Activated CD8-positive, alpha-beta memory T cell treated with anti-CD3 and anti-CD28 coated beads for 24 hours (primary cell): ENCODE measurements at places on chromosomes 11 and 22.

DNA sequence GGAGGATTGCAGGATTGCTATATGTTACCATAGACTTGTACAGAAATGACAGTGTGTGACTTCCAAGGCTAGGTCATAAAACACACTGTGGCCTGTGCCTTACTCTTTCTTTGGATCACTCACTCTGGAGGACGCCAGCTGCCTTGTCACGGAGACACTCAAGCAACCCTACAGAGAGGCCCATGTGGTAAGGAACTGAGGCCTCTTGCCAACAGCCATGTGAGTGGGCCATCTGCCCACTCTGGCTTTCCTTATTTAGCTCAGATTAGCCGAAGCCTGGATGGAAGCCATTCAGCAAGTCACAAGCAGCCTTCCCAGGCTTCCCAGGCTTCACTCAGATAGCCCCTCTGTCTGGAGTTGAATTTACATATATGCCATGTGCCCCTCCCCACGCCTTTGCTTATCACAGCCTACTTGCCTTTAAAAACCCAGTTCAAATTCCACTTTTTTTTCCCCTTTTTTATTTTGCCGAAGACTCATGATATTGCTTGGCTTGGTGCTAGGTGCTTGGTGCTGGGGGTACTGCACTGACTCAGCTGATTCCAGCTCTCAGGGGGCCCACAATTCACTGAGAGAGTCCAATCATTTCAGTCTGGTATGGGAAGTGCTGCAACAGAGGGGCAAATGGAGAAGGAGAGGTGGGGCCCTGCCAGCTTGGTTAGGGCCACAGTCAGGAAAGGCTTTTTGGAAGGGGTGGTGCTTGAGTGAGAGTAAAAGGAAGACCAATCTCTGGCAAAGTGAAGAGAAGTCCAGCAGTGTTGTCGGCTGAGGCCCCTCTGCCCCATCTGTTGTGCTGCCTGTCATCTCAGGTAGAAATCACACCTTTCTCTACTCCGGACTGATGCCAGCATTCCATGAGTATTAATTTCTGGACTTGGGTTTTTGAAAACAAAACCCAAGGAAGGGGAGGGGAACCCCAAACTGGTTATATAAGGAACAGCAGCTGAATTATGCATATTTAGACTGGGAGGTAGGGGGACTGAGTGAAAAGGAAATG, 14.5 kb upstream of the P4HA3 start:
- DNase-seq: no peak

DNA sequence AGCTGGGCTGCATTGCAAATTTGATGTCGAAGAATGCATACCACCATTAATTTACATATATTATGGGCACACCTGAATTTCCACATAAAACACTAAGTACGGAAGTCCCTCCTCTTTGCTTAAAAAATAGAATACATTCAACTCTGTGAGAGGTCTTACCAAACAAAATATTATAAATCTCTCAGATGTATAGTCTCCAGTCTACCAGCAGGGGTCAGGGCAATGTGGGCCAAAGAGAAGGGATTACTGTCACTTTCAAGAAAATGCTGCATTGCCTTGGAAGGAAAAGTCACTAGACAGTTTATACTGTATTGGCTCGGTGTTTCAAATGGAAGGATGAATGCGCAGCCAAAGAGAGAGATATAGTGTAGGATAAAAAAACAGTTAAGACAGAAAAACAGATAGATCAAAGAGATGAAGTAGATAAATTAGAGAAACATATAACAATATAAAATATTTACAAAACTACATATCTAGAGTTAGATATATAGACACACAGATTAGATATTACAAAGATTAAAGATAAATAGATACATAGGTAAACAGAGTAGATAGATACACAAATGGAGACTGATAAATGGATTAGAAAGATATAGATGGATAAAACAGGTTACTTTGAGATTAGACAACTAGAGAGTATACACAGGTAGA, 20.9 kb downstream of the SERGEF start:
- no peak for DNase-seq

DNA sequence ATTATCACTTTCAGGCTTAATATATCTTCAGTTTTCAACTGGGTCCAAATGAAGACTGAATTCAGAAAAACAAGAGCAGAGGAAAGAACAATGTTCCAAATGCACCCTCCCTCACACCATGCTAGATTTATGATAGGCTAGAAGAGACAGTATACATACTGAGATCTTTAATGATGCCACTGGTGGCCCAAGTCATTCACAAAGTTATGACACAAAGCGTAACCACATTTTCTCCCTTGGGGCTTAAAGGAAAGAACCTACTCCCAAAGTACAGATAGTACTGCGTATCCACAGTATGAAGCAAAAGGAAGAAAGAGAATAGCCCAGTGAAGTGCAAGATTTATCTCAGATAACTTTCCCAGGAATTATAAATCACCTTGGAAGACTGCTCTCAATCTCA, 10.9 kb upstream of the SOX6 start:
- DNase-seq: no peak

GRCh38 chr11:58867556-58867955, 23.1 kb upstream of the GLYATL2 start:
- DNase-seq: no peak

- no peak for DNase-seq
Measured at GRCh38 chr22:24496661-24497060, 1.5 kb downstream of the UPB1 start.

DNA sequence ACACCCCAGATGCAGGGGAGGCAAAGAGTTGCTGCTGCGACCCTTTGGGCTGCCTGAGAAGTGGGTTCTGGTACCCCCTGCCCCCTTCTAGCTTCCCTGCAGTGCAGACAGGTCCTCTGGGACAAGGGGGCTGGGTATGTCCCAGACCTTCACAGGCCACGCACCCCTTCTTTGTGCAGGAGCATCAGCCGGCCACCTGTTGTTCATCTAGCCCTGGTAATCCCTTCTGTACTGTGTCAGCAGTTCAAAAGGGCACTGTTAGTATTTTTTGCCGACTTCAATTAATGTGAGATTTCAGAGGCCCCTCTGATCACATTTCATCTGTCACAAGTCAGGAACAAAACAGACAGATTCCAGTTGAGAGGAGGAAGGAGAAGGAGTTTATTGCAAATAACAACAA, 49.9 kb downstream of the ALX4 start:
- no peak for DNase-seq

- peak; percentile 24 for DNase-seq
Measured at GRCh38 chr22:49209452-49210195, 618.0 kb downstream of the BRD1 start.

GRCh38 chr22:21760640-21761039, 25.0 kb upstream of the YPEL1 start:
- no peak for DNase-seq

GRCh38 chr11:111765320-111765983, 737 bp downstream of the PPP2R1B start:
- no peak for DNase-seq

- DNase-seq: no peak
Measured at GRCh38 chr22:45680932-45681700, 9.5 kb downstream of the ATXN10 start.

GRCh38 chr11:115499241-115499799, 4.9 kb downstream of the CADM1 start:
- DNase-seq: no peak

DNA sequence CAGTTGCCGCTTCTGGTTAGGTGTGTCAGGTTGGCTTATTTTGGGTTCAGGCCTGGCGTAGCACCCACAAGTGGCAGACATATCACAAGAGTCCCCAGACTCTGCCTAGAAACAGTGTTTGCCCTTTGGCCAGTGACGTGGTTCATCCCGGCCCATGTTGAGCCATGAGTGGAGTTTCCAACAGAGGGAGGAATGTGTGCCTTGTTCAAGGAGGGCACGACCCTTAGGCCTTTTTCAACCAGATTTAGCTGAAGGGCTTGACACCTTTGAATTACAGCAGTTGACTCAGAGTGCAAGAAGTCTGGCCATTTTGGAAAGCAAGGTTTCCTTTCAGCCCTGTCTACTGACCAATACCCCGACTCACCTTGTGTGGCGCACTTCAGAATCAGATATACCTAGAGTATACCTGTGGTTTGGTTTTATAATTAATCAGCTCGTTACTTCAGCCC, 15.1 kb upstream of the AIFM3 start:
- no peak for DNase-seq

GRCh38 chr11:65355013-65355775, 643 bp downstream of the TIGD3 start:
- peak; percentile 76 for DNase-seq

DNA sequence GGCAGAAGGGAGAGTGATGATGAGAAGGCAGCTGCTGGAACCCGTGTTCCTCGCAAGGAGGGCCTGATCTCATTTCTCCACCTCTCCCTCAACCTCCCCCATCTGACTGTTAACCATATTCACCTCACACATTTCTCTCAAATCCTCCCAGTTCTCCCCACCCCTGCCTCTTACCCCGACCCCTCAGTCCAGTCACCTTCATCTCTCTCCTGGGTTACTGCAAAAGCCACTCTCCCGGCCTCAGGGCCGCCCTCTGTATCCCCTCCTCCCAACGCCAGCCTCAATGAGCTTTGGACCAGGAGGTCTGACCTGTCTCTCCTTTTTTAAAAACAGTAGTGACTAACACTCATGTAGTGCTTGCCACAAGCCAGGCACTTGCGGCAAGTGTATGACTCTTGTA, 29.5 kb upstream of the LMO1 start:
- DNase-seq: peak; percentile 26

- DNase-seq: no peak
Measured at GRCh38 chr22:46578824-46579561, 41.2 kb upstream of the GRAMD4 start.

DNA sequence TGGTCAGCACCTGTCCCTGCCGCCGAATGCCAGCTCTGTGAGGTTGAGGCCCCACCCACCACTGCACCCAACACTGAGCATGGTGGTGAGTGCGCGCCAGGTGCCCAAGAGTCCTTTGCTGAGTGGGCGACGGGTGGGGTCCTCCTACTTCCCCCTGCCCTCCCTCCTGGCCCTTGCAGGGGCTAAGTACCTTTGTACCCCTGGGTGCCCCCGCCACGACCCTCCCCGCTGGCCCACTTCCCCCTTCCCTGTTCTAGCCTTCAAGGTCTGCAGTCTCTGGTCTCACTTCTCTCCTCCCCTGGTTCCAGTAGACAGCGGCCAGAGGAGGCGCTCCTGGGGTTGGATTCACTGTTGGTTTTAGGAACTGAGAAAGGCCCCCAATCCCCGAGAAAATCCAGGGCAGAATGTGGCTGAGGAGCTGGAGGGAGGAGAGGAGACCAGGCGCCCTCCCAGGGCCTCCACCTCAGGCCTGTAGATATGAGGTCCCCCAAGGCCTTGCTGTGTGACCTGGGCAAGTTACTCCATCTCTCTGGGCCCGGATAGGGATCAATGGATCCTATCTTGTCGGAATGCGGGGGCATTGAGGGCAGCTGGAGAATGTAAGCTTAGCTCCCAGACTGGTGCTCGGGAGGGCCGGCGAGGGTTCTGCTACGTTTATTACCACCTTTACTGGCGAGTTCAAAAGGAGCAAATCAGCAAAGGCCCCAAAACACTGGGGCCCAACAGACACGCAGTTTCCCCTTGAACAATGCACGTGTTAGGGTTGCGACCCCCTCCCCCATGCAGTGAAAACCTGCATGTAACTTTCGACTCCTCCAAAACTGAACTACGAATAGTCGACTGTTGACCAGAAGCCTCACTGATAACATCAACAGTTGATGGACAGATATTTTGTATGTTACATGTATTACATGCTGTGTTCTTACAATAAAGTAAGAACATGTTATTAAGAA, 31.9 kb upstream of the SMIM38 start:
- no peak for DNase-seq

DNA sequence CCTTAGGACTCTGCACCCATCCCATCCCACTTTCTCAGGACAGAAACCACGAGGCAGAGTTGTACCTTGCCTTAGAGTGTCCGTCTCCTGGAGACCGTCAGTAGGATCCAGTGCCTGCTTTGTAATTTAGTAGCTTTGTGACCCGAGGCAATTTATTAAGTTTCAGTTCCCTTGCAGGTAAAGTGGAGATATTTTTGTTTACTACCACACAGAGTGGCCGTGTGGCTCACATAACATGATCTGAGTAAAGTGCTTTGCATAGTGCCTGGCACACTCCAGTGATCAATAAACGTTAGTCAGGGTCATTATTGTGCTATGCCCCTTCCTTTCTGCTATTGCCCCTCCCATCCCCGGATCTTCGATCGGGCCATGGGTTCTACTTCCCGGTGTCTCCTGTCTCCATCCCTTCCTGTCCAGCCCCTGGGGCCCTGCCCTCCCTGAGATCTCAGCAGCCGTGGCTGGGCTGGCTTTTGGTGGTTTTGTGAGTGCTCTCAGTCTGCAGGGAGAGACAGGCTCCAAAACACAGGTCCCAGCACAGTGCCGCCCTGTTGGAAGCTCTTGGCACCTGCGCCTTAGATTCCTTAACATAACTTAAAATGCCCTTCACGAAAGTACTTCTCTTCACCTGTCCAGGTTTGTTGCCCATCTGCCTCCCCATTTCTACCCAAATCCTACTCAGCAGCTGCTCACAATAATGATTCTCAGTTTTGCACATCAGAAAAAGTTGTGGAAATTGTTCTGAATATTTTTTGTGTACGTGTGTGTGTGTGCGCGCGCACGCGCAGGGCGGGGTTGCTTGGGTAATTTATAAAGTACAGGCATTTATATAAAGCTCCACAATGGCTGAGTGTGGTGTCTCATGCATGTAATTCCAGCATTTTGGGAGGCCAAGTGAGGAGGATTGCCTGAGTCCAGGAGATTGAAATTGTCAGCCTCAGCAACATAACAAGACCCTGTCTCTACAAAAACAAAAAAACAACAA, 753.7 kb downstream of the NTM start:
- DNase-seq: no peak

GRCh38 chr11:60914633-60915247, 782 bp downstream of the TMEM109 start:
- DNase-seq: peak; percentile 79

- no peak for DNase-seq
Measured at GRCh38 chr11:70637949-70638583, 239.7 kb downstream of the CTTN start.

DNA sequence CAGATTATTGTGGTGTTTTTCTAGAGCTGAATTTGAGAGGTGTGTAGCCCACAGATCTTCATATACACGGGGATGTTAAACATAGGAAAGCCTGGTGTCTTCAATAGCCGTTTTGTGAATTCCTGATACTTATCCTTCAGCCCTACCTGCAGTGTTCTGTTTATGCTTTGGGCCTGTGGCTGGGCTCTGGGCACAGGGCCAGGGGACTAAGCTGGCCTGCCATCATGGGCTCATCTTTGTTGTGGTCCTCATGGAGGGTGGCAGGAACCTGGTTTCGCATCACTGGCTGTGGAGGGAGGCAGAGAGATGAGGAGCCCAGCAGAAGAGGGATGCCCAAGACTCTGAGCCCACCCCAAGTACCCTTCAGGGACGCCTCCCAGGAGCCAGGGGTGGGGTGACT, 112.4 kb downstream of the CACNA1I start:
- no peak for DNase-seq

DNA sequence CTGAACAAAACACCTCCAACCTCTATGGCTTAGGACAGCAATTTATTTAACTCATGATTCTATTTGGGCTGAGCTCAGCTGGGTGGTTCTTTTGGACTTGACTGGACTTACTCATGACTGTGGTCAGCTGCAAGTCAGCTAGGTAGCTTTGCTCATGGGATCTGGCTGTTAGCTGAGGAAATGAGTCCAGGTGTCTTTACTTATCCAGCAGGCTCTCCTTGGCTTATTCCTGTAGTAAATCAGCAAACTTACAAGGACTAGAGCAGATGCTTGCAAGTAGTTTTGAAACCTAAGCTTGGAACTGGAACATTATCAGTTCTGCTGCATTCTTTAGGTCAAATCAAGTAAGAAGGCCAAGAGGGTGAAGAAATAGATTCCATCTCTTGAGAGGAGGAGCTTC, 8.0 kb upstream of the HIKESHI start:
- DNase-seq: no peak

GRCh38 chr11:61121917-61122316, 19.6 kb downstream of the CD5 start:
- DNase-seq: no peak
